Right kidney (tissue), 9 donors: ENCODE measurements at places on chromosomes 5 and 9.
A peak's percentile ranks its signal among the peaks of the same experiment; 100 is the strongest.

DNA sequence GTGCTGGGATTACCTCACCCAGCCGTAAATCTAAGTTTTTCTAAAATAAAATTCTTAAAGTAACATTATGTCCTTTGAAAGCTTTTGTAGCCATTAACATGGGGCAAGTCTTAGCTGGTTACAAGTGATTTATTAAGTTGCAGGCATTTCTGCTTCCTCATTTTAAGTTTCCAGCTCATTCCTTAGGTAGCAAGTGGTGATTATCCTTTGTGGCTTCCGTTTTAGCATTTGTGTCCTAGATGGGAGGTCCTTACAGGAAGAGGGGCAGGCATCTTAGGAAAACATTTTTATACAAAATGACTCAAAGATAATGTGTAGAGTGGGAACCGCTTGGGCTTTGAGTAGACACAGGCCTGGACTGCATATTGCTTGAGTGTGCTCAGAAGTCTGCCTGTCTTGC lies 35.0 kb upstream of the ROPN1L start:
- DNase-seq: no peak

GRCh38 chr5:149969181-149969930 lies 8.8 kb downstream of the SLC26A2 start:
- no peak for DNase-seq

DNA sequence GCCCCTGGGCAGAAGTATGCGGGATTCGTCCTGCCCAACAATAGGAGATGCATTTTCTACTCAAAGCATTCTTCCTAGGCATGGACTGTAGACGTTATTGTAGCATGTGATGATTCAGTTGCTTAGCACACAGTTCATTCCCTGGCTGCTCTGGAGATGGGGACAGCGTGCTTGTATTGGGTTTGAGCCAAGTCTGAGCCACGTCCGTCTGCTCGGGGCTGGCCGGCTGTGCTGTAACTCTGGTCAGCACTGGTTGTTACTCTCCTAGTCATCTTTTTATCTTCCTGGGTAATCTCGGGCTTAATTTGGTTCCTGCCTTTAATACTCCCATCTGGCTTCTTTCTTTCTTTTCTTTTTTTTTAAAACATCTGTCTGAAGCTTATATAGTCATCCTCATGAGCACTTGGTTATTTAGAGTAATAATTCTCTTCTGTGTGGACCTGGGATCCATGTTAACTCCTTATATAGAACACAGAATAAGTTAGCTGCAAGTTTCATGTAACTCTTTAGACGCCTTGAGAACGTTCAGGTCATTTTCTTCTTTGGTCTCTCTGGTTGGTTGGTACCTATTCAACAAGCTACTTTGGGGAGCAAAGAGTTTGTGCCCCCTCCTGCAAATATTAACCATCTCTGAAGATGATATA lies 118.8 kb upstream of the RPS23 start:
- DNase-seq: no peak

GRCh38 chr5:90902651-90903386 lies 344.2 kb downstream of the ADGRV1 start:
- DNase-seq: no peak

- DNase-seq: no peak
These were observed 198.1 kb downstream of the CHSY3 start for GRCh38 chr5:130102375-130102774.

DNA sequence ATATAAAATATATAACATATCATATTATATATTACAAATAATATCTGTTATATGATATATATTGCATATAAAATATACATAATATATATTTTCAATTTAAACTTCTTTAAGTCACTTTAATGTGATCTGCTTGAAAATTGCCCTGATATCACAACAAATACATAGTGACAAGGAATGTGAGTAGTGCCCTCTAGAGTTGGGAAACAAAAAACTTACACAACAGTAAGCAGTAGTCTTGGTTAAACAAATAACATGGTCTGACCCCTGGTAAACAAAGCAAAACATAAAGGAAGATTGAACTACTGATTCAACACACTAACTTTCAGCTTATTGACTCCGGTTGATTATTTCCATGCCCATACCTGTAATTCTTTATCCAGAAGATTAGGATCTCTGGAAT lies 188.3 kb upstream of the NMUR2 start:
- DNase-seq: no peak

GRCh38 chr5:80048084-80048780 lies 13.1 kb downstream of the THBS4 start:
- DNase-seq: no peak

DNA sequence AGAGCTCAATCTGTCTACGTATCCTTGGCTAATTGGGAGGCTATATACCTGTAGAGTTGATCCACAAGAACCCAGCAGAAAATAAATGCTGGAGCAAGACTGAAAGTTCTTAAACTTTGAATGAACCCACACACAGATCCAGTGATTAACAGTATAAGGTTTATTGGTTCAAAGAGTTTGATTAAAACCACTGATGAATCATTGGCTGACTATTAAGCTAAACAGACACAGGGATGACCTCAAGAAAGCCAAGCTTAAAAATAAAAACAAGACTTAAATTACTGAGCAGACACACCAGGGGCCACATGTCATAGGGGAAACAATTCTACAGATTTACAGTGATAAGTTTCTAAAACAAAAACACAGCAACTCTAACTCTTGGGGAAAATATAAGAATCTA lies 163.6 kb downstream of the SPATA31D1 start:
- no peak for DNase-seq

DNA sequence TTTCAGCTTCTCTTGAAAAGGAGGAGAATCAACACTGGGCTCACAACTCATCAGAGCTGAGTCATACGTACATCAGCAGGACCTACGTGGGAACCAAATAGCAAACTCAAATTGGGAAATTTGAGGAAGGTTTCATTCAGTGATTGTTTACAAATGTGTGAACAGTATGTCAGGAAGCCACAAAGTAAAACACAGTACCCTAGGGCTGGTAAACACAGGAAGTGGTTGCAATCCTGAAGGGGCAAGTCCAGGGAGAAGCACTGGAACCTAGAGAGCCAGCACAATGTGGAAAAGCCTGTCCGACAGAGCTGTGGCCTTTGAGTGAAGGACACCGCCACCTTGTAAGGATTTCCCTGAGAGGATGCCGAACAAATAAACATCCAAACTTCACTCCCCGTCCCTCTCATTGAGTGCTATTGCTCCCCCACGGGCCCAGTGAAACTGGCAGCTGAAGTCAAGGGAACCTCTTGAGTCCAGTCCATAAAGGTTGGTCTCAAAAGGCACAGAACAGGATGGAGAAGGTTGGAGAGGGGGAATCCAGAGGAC lies 26.7 kb upstream of the RICTOR start:
- no peak for DNase-seq

GRCh38 chr9:13532407-13532806 lies 252.9 kb upstream of the MPDZ start:
- DNase-seq: no peak

- no peak for DNase-seq
These were observed 292.8 kb downstream of the TLE1 start for GRCh38 chr9:81396528-81396927.

DNA sequence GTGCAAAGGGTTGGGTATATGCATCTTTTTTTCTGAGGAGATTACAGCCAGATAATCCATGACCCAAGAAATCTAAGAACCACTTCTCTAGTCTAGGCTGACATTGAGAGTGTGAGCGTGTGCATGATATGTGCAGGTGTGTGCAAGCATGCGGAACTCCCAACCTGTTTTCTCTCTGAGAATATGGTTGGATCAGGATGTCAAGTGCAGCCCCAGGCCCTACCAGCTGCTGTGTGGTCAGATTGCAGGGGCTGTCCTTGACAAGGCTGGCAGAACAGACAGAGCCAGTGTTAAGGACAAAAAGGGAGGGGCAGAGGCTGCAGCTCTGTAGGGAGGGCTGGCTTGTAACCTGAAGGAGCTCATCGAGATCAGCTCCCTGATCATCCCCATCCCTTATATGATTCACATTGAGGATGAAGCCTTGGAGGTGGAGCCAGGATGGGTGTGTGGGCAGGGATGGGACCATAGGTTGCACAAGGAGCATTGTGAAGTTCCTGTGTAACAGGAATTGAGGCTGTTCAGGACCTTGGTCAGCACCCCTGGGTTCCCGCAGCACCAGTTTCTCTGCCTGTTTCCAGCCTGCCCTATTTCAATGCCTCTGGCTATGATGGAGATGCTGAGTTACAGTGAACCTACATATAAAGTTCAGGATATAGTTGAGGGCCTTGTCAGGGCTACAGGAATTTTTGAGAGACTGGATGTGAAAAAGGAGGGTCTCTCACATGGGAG lies 52.6 kb upstream of the ARAP3 start:
- no peak for DNase-seq

DNA sequence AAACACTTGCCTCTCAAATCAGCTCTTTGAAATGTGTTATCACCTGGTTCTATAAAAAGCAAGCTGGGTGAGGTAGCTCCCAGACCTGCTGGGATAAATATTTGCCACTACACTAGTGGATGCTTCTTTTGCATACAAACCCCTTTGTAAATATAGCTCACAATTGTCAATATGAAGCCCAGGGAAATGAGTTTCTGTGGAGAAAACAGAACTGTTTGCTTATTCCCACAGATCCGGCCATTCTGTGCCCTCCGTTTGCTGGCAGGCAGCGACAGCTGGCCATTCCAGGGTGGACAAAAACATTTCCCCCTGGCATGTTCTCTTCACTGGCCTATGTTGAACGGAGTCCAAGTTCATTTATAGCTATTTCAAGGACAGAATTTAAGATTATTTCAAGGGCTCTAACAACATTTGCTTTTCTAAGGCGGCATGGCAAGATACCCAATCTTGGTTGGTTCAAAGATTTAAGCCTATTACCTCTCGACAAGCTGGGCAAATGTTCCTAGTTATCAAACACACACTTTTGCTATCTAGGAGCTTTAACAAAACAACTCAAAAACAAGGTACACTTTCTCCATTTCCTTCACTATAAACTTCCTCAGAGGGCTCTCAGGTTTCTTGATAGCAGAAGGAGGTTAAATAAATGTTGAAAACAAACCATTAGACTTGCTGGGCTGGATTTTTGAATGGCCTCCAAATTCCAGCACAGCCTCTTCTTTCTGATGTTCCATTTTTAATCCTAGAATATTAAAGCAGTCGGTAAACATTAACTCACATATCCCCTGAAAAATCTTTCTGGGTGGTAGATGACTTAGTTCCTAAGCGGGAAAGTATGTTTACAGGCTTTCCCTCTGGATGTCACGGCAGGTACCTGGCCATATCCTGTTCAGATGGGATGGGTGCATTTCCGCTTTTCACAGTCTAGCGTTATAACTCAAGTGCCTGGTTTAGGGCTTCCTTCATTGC lies 332.3 kb downstream of the PLK2 start:
- DNase-seq: no peak

- no peak for DNase-seq
These were observed 132.1 kb downstream of the AP3B1 start for GRCh38 chr5:78162253-78162862.

DNA sequence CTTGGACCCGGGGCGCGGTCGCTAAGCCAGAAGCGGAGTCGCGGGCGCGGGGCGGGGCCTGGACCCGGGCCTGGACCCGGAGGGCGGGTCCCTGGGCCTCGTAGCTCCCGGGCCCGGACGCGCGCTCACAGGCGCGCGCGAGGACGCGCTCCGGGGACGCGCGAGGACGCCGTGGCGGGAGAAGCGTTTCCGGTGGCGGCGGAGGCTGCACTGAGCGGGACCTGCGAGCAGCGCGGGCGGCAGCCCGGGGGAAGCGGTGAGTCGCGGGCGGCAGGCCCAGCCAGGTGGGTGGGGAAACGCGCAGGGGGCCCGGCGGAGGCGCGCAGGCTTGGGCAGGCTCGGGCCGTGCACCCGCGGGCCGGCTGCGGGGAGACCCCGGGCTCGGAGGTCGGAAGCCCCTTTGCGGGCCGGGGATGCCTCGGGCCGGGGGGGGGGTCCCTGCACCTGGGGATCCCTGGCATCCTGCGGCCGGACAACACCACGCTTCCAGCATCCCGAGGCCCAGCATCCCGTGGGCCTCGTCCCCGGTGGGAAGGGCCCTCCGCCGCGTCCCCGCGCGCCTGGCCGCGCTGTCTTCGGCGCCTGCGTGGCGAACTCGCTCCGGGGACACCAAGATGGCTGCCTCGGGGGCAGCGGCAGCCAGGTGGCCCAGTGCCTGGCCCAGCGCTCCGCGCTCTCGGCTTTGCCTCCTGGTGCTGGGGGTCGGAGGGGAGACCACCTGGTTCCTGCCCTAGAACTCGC lies at the start of gene SFXN1:
SFXN1 (plus strand) TSS at position 177 of the 741 bp plus-strand sequence. CDS start 13,544 bp downstream, outside the sequence.
- peak; percentile 87 for DNase-seq

DNA sequence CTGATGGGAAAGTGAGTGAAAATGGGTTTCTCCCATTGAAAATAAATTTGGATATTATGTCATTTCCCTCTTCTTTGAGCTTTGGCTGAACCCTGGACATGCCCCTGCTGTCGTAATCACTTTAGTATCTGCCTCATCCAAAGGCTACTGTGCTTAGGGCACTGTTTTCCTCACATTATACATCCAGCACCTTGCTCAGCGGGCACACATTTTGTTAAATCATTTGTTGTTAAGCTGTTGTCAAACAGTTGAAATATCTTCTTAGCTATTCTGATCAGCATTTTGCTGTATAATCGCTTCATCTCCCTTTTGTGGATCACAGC lies 352.7 kb upstream of the CD180 start:
- DNase-seq: no peak
